ENCODE measurements at places on chromosomes 12 and 14.
A peak's percentile ranks its signal among the peaks of the same experiment; 100 is the strongest.

- DNase-seq, result no peak
These were observed 36.8 kb downstream of the FGD4 start for GRCh38 chr12:32435921-32436705.

GRCh38 chr12:14769466-14769968 is 33.8 kb downstream of the WBP11 start:
- no peak for DNase-seq

DNA sequence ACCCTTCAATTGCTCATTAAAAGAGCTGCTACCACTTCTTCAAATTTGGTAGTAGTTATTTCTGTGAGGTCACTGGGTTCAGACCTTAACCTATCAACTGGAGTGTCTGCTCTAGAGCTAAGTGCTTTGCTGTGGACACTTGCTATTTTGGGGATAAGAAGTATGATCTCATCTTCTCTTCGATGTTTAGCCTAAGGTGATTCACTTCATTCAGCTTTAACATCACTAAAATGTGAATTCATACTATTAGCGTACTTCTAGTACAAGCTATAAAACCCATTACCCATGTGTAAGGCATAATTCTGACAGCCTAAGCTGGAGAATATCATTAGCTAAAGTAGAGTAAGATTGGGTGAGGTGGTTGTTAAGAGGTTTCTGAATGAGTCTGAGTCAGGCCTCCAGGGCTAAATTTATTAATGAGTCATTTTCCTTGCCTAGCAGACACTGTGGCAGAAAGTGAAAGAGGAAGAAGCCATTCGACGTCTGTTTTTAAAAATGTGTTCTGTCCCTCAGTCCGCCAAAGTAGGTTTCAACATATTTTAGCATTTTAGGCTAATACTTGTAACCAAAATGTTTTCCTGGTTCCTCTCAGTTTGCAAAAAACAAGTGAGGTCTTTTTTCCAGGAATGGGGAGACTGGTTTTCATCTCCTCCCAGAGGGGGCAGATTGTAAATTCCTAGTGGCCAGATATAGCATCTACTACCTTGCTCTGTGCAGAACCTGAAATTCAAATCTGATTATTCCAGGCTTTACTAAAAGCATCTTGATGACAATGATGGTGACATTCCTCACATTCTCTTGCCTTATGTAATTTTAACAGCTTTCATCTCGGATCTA is 103.6 kb downstream of the SSPN start:
- DNase-seq, result peak; percentile 69

- DNase-seq, result no peak
These were observed 341.2 kb downstream of the C12orf75 start for GRCh38 chr12:105671720-105672119.

- DNase-seq, result no peak
These were observed 488.0 kb upstream of the STXBP6 start for GRCh38 chr14:25537846-25538455.

DNA sequence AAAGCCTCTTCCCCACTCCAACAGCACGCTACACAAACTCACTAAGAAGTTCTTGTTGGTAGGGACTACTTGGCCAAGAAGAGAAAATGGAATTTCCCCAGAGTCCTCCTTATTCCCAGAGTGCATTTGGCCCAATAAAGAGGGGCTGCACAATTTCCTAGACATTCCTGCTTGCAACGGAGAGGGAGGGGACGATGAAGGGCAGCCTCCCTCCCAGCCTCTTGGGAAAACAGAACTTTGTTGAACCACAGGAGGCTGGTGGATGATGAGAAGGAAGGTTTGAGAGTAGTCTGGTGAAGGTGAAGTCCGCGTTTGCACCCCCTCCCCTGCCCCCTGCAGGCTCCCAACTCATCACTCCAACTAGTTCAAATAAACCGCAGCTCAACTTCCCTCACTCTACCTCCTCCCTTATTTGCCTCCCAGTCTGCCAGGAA is 19.1 kb upstream of the TBX3 start:
- no peak for DNase-seq

- DNase-seq, result no peak
These were observed 24.0 kb downstream of the TMEM132C start for GRCh38 chr12:128290938-128291337.

GRCh38 chr14:80202888-80203562 is 8.3 kb downstream of the DIO2 start:
- DNase-seq, result no peak

GRCh38 chr12:96121271-96121711 is 72.9 kb upstream of the ELK3 start:
- DNase-seq, result no peak

DNA sequence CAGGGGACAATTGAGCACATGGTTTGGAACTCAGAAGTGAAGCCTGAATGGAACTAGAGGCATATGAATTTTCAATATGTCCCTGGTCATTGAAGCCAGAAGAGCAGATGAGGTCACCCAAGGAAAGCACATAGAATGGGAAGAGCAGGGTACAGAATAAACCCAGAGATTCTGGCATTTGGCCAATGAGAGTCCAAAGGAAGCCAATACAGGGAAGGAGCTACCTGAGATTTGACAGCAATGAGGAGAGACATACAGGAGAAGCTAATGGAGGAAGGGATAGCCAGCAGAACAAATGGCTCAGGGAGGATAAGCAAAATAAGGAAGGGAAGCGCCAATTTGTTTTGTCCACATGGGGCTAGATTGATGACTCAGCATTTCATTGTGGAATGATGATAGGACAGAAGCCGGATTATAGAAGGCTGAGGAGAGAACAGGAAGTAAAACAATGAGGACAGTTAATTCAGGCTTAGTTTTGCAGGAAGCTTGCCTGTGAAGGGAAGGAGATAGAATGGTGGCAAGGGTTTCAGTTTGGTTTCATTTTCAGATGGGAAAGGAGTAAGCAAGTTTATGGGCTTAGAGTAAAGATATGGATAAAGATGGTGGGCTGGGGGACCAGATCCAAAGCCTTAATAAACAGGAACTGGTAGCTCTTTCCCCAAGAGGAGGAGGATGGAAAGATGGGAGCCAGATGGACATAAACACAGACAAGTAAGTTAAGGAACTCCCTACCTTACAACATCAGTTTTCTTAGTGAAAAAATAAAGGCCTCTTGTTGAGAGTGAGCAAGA is 3.2 kb upstream of the SPTSSA start:
- DNase-seq, result no peak

GRCh38 chr14:93956514-93957332 is 19.6 kb downstream of the ASB2 start:
- DNase-seq, result no peak

GRCh38 chr14:54175298-54175942 is 218.8 kb upstream of the BMP4 start:
- no peak for DNase-seq

DNA sequence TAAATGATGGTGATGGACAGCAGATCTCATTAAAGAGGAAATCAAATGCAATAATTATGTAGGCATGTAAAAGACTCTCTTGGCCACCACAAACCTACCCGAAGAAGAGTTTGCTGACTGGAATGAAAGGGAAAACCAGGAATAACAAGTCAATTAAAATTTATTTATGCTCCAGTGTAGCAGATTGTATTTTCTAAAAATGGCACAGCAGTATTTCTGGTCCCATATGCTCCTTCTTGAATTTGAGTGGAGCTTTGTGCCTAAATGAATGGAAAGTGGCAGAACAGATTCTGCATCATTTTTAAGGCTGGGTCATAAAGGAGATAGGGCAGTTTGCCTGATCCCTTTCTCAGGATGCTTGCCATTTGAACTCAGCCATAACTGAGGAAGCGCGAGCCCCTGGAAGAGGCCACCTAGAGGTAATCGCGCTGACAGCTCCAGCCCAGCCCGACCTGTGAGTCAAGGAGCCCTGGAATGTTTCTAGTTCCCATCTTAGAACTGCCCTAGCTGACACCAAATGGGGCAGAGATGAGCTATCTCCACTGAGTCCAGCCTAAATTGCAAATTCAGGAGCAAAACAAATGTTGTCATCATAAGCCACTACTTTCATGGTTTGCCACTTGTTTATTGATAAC is 229.2 kb upstream of the TMTC1 start:
- no peak for DNase-seq

DNA sequence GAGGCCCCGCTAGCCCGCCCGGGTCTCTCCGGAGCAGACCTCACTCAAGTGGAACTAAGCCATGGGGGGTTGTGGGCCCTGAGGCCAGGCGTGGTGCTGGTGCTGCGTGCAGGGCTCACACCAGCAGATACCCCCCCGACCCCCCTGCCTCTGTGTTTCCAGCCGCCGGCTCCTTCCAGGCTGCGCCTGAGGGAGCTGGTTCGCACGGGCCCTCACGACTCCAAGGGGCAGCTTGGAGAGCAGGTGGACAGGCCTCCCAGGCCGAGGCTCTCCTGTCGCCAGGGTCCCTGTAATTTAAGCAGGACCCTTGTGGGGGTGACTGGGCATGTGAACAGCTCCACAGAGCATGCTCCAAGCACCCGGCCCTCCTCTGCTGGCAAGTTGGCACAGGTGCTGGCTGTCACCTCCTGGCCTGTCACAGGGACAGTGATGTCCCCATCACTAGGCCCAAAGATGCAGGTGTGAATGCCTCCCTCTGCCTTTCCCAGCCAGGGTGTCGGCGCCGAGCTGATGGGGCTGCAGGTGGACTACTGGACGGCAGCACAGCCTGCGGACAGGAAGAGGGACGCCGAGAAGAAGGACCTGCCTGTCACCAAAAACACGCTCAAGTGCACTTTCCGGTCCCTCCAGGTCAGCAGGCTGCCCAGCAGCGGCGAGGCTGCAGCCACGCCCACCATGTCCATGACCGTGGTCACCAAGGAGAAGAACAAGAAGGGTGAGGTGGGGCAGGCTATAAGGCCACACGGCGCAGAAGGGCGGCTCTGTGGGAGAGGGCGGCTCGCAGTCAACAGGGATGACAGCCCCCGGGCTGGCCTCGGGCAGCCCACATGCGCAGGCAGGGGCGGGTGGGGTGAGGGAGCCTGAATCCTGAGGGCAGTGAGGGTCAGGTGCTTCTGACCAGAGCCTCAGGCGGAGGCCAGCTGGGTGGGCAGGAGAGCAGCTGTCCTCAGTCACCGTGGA is 5.9 kb upstream of the TEX22 start:
- DNase-seq, result no peak

GRCh38 chr14:90692061-90692460 is 124.2 kb downstream of the TTC7B start:
- DNase-seq, result no peak

- no peak for DNase-seq
These were observed 26.2 kb downstream of the DIO3 start for GRCh38 chr14:101587441-101587911.

GRCh38 chr14:73372529-73372928 is 85.8 kb downstream of the NUMB start:
- no peak for DNase-seq

GRCh38 chr14:92615451-92615850 is 101.9 kb downstream of the RIN3 start:
- DNase-seq, result no peak

- DNase-seq, result no peak
These were observed 106.5 kb upstream of the PRKD1 start for GRCh38 chr14:30034152-30034551.

GRCh38 chr14:75709207-75709812 is 48.3 kb downstream of the TTLL5 start:
- DNase-seq, result peak; percentile 45

DNA sequence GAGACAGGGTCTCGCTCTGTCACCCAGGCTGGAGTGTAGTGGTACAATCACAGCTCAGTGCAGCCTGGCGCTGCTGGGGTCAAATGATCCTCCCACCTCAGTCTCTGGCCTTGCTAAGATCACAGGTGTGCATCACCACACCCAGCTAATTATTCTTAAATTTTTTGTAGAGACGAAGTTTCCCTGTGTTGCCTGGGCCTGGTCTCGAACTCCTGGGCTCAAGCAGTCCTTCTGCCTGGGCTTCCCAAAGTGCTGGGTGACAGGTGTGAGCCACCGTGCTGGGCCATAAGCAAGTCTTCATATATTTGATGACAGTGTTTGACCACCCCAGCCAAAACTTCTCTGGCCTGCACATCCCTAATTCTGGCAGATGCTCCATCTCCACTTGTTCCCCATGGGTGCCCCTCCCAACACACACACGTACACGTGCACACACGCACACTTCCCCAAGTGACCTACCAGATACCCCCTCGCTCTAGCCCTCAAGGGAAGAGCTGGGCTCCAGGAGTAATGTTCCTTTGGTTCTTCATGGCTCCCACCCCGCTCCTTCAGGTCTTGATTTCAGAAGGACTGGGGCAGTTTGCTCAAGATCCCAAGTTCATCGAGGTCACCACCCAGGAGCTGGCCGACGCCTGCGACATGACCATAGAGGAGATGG is 104.3 kb upstream of the FKBP4 start:
- no peak for DNase-seq

DNA sequence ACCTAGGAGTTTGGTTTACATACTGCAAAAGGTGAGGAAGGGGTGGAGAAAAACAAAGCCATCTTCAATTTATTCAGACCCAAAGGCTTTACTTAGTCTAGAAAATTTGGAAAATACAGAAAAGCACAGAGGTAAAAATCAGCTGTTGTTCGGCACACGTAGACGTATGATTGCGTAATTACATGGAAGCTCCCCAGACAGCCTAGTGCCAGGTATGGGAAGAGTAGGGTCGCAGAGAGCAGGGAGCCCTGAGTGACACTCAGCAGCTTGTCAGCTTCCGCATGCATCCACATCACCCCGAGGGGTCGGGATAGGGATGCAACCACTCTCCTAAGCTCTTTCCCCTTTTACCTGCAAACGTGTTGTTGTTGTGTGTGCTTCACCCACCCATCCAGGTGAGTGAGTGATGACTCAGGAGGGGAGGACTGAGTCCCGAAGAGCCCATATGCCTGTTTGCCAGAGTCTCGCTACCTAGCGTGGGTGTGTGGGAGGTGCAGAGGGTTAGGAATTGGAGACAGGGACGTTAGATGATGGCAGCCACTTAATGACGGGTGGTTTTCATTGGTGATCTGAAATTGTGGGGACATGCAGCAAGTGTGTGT is 20.1 kb downstream of the PIWIL1 start:
- no peak for DNase-seq

GRCh38 chr12:58711974-58712373 is 208.3 kb downstream of the LRIG3 start:
- DNase-seq, result no peak

GRCh38 chr14:25050269-25051150 is 563 bp upstream of the STXBP6 start:
- DNase-seq, result no peak

DNA sequence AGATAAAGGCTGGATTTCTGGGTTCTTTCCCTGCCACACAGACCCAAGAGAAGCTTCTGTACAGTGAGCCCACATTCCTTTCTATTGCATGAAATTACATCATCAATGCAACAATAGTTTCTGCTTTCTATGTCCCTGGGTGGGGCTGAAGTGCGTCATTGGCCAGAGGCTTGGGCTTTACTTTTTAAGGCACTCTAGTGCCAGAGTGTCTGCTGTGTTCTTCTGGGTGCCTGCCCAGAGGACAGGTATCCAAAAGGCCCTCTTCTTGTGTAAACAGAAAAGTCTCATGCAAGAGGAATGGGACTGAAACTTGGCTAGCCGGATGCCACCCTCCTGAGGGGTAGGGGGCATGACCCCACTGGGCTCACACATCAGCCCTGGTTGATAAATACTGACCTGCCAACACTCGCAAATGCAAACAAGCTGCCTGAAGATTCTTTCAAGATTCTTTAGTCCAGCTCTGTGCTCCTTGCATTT is 5.9 kb downstream of the KRT86 start:
- peak; percentile 88 for DNase-seq

- no peak for DNase-seq
These were observed 1.6 kb downstream of the TMEM229B start for GRCh38 chr14:67486890-67487289.

Data from epithelial cell of proximal tubule (primary cell).